Naive B cell (primary cell): ENCODE measurements at places on chromosomes 3 and 15. TPM values are rescaled to one million over a fixed set of nuclear protein-coding genes. Genes with fewer than 3 reads are reported as not detected.

THRB gene
- 1.9 TPM for polyA plus RNA-seq

CCR9 gene
- polyA plus RNA-seq, result 4.5 TPM

PPP1R2 gene
- polyA plus RNA-seq, result 220 TPM

ZNF592 gene
- 6.3 TPM for polyA plus RNA-seq

ZPLD1 gene
- not detected for polyA plus RNA-seq

HCLS1 gene
- polyA plus RNA-seq, result 367 TPM
